Fibroblast of gingiva (primary cell): ENCODE measurements at places on chromosomes 4 and X.

DNA sequence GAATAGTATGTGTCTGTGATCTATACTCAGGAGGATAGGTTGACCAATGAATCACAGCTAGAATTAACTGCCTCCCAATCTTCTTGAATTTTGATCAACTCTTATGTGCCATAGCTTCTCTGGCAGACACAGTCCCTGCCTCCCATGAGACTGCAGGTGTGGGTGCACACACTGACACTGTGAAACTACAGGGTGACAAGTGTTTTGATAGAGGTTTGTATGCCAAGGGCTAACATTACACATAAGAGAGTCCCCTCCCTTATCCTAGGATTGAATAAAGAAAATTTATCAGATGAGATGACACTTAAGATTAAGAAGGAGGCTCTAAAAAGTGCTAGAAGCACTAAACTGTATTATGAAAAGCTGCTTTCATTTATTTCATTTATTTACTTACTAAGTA, 218.4 kb upstream of the BMP3 start:
- no peak for DNase-seq

DNA sequence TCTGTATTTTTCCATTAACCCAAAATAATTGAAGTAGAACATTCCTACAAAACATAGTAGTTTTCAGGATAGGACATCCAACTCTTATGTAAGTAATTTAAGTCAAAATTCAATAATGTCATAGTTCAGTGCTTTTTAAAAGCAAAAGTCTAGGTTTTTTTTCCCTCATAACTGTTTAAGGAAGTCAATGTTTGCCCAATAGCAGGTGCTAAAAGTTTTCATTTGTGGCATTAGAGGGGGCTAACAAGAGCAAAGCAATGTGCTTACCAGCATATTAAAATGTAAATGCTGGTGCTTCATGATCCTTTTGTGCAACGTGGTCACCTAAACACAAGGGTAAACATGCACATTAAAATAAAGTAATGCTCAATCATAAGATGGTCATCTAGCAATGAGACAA, 155.2 kb upstream of the PPP1R2C start:
- DNase-seq, result no peak

- no peak for DNase-seq
Measured at GRCh38 chr4:78081541-78081940, 24.4 kb downstream of the FRAS1 start.

DNA sequence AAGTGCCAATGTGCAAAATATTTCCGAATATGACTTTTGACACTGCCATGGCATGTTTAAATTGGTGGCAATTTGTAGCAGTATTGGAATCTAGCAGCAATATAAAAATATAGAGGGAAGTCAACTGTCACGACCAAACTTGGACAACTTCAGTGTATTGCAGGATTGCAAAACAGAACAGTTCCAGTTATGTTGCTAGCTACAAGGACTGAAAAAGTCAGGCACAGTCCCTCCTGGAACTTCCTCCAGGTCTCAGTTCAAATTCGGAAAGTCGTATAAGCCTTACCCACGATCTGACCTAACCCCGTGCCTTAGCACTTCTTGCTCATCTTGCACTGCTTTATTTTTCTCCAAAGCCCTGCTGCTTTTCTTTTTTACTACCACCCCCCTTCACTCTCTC, 390.0 kb upstream of the GALNT7 start:
- DNase-seq, result no peak

DNA sequence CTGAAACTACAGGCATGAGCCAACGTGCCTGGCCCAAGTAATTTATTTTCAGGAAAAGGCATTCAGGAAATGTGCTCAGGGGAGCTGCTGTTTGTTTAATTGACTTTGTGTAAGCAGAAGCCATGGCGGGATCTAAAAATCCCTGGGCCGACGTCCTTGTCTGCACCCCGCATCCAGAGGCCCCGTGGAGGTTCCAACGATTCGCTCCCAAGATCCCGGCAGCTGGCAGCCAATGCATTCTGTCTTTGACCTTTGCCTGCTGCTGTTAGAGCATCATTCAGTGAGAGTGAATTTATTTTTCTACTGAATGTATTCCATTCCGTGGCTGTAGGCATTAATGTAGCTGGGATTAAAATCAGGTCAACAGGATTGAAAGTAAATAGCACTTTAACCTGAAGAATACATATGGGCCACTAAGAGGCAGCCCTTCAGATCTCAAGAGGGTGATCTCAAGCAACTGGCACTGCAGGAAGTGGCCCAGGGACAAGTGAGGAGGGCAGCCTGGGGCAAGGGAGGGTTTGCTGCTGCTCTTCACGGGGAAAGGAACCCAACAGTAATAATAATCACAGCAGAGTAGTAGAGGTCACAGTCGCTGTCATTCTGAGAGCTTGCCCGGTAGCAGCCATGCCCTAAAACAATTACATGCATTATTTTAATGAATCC, 75.2 kb downstream of the PSAPL1 start:
- DNase-seq, result no peak

DNA sequence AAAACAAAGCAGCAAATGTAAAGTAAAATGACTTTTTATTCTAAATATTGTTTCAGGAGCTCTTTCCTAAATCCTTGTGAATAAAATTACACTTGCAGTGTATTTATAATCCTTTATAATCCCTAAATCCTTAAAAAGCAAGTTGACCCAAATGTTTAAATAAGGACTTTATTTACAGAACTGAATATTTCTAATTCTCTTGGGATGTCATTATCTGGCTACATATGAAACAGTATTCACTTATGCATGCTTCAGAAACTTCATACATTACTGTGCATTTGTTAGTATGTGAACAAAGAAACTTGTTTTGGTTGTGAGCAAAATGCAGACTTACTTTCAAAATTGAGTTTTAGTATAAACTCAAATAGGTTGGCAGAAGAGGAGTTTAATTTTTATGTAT, 49.2 kb downstream of the PTTG2 start:
- DNase-seq, result peak; percentile 4

GRCh38 chr4:165301833-165302232, 25.6 kb upstream of the MSMO1 start:
- peak; percentile 6 for DNase-seq

GRCh38 chrX:86023811-86024210, 23.5 kb downstream of the CHM start:
- DNase-seq, result no peak

GRCh38 chr4:102522031-102522440, 20.9 kb downstream of the NFKB1 start:
- no peak for DNase-seq

DNA sequence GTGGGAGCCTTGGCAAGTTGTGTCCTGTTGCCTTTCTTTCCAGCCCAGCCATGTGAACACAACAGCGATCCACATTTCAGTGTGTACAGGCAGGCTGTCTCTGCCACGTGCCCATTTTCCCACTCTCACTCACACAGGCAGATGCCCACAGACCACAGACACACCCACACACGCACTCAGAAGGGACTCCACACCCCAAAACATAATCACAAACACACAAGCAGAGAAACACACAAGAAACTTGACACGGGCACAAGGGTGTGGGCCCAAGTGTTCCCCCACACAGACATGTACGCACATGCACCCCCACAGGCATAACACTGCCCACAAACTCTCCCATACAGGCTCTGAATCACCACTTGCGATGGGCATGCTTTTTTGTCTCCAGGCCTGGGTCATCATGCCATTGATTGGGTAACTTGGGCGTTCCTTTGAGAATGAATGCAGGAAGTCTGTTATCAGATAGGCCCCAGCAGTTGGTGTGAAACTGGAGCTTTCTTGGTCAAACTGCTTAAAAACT, 84.3 kb downstream of the NBDY start:
- DNase-seq, result peak; percentile 86

- DNase-seq, result no peak
Measured at GRCh38 chrX:135099493-135099783, 20.9 kb downstream of the ETDB start.

GRCh38 chr4:3413675-3414420, 27.9 kb upstream of the HGFAC start:
- DNase-seq, result no peak

DNA sequence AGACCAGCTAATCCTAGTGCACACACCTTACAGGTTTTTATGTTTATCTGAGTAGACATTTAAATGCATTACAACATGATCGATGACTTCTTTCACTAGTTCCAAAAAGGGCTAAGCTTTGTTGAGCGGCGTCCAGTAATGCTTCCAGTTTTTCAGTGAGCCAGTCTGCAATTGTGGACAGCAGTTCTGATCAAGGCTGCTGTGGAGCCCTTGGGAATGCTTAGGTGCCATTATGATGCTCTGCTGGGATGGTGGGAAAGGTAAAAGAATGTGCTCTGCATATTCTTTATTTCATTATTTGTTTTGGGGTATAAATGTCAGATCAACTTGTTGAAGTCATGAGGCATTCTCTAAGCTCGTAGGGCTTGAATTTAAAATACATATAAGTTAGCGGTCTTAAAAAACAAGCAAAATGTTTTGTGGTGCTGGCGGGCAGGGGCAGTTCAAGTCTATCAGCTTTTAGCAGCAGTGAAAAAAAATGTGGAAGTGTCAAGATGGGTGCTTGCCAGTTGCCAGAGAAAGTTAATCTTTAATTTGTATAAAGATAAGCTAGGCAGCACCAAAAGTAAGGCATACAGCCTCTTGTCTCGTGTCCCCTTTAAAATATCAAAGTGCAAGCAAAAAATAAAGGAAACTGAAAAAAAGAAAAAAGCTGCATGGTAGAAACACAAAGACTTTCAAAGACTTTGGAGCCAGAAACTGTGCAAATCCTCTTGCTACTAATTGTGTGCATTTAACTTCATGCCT, 5.8 kb downstream of the MID1IP1 start:
- DNase-seq, result no peak

DNA sequence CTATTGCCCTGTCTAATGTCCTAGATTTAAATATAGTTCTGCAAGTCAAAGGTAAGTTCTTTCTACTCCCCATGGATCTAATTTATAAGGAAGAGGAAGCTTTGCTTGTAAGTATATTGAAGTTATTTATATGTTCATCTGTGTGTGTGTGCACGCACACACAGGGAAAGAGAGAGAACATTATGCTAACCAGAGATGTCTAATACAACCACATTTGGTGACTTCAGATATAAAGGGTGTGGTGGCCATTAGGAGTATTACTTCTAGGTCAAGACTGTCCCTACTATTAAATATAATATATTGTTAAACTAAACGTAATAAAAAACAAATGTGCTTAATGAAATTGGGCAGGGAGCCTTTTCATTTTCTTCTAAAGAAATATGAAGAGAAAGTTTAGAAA, 4.1 kb downstream of the DCK start:
- DNase-seq, result no peak

- peak; percentile 0 for DNase-seq
Measured at GRCh38 chrX:14697451-14697850, 168.1 kb downstream of the GLRA2 start.

DNA sequence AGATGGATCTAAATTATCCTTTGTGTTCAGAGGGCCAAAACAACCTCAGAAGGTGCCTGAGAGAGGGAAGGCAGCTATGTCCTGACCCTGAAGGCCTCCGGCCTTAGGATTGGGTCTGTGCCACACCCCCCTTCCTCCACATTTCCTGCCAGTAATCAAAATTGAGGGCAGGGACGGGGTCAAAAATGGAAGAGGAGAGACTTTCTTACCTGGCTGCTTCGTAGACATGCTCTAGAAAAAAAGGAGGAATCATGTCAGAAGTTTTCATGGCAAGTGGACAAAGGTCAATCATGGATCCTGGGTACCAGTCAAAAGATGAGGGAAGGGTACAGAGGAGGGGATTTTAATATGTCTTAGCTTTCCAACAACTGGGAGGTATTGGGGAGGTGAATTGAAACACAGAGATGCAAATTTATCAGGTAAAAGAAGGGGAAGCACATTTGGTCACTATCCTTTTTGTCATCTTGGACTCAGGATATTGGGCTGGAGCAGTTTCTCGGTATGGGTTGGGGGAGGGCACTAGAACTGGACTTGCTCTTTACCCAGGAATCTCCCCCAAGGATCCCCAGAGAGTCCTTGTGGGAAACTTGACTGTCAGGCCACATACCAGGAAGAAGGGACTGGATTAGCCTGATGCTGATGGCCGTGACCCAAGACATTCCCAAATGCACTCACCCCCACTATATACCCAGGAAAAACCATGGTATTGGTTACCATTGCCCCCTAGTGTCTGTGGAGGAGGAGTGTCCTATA, 17.1 kb downstream of the VSIG4 start:
- no peak for DNase-seq

GRCh38 chr4:73245955-73246354, 12.6 kb downstream of the ANKRD17 start:
- no peak for DNase-seq

DNA sequence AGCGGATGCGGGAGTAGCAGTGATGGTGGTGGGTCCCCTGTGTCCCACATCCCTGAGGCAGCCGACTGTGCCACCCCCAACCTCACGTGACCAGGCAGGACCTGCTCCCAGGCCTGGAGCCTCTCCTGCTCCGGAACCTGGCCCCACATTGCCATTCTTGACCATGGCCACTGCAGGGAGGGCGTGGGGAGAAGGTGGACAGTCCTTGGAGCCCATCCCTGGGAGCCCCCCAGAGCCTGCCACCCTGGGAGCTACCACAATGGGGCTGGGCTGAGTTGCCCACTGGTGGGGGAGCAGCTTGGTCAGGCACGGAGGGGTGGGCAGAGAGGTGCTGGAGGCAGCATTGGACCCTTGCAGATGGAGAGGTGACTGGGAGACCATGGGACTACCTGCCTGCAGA, 36.8 kb downstream of the TMPRSS11A start:
- DNase-seq, result no peak
